Tibial nerve (tissue), 4 donors: ENCODE measurements at places on chromosomes 11 and 22.

DNA sequence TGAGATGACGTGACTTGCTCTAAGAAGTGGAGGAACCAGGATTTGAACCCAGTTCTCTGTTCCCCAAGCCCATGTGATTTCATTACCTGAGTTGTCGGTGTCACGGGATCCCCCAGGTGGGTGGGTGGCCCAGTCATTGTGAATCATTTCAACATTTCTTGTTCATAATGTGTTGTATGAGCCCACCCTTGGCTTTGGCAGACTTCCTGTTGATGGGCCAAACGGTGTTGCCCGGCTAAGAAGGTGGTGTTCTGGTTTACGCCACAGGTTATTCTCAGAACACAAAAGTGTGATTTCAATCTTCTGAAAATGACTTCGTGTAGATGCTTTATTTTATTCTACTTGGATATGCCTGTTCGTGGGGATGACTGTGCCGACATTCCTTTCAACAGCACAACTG lies 21.6 kb upstream of the ST14 start:
- DNase-seq: no peak

GRCh38 chr11:120784566-120785251 lies 239.2 kb upstream of the TBCEL start:
- no peak for DNase-seq

- DNase-seq: no peak
Observed at GRCh38 chr11:119935349-119935925, 202.5 kb downstream of the TRIM29 start.

DNA sequence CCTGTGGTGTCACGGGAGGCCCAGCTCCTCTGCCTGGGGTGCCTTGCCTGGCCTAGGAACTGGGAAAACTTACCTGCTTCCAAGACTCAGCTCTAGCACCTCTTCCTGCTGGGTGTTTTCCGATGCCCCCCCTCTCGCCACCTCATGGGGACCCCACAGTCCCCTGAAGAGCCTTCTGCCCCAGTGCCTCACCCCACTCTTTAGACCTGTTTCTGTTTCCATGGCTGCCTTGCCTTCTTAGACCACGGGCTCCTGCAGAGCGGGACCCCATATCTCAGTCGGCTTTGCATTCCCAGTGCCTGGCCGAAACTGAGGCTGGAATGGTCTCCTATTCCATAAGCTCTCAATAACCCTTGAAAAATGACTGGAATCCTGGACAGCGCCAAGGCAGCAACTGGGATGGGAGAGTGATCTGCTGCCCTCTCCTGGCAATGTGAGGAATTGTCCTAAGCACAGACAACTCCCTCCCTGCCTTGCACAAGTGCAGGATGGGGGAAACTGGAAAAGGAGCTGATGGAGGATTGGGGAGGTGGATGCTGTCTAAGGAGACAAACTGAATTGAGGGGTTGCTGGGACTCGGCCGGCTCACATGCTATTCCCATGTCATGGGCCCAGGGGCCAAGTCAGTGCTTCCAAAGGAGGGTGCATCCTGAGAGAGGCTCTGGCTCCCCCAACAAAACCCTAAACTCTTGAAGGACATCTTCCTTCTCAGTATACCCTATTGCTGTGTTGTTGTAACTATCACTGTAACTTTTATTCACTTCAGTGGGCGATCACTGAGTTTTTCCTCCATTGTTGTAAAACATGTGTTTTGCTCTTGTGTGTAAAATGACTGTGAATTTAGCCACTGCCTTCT lies 26.6 kb upstream of the IL17RA start:
- peak; percentile 55 for DNase-seq

GRCh38 chr22:49959782-49960158 lies 802 bp upstream of the PIM3 start:
- DNase-seq: no peak

GRCh38 chr22:19373450-19373849 lies 58.1 kb downstream of the HIRA start:
- no peak for DNase-seq
